ENCODE measurements at places on chromosomes 12 and 14.

DNA sequence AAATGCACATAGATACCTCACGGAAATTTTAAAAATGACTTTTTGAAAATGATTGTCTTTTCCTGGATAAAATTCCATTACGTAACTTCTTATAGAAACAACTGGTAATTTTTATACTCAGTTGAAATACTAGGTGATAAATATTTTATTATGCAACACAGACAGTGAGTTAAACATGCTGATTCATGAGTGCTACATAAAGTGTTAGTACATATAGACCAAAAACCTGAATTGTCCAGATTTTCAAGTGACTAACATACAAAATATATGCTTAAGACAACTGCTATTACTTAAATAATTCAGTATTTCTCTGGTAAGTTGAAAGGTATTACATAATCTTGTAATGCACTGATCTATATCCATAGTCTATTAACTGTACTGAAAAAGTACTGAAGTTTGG is 11.9 kb downstream of the PTPRO start:
- DNase-seq, result no peak

GRCh38 chr12:107567876-107568619 is 117.6 kb upstream of the PWP1 start:
- no peak for DNase-seq

DNA sequence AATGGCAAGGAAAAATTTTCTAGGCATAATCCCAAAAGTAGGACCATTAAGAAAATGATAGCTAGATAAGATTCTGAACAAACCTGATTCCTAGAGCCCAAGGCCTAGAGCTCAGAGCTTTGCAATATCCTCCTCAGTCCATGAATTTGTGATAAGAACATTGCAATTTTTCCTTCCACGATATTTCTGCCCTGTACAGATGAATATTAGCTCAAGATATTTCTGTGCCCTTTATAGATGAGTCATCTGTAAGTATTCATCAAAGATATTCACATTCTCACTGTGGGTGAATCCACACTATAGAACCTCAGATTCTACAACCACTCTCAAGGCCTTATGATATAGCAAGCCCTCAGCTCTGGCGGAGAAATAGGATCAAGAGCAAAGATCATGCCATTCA is 37.5 kb downstream of the EAPP start:
- no peak for DNase-seq

GRCh38 chr12:131711551-131712205 is 788 bp downstream of the SFSWAP start:
- no peak for DNase-seq

DNA sequence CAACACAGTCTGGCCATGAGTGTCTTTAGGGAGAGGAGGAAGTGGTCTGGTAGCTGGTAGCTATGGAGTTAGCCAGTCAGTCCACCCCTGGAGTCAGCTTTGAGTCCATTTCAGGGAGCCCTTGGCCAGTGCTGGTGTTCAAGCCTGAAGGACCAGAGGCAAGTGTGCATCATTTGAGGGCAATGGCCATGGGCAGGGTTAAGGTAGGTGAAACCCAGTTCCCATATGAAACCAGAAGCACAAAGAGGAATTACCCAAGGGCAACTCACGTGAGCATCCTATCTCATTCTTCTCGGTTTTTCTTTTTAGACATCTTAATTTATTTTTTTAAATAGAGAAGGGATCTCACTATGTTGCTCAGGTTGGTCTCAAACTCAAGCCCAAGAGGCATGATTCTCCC is 61.3 kb upstream of the ACTN1 start:
- no peak for DNase-seq

GRCh38 chr14:70186900-70187451 is 1.8 kb downstream of the SLC8A3 start:
- no peak for DNase-seq

DNA sequence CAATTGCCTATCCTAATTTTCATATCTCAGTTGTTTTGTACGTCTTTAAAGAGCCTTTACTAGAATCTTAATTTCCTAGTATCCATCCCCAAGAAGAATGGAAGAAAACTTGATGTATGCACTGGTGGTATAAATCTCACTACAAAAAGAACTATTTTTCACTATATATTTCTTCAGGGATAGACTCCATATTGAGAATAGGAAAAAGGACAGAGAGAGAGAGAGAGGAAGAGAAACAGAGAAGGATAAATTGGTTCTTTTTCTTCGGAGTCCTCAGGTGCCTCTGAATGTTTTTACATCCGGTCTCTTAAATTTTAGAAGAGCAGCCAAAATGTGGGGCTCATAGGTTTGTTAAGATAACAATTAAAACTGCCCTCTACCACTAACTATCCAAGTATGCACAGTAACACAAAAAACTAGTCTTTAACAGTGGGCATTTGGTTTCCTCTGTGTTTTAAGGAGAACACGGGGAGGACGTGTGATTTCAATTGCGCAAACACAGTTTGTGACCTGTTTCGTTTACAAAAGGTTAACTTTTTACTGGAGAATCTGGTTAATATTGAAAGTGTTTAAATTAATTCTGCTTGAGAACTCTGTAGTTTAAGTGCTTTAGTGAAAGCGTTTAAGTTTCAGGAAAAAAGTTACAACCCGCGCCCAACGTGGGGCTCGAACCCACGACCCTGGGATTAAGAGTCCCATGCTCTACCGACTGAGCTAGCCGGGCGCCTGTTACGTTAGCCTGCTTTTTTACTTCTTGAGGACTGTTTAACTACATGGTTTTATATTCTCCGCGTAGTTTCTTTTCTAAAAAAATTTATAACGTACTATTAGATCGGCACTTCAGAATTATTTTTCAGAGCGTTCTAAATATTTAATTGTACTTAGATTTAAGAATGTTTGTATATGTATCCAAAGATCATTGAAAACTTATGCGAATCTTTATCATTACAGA is 5.1 kb upstream of the PSMA3 start:
- peak; percentile 72 for DNase-seq

GRCh38 chr12:107593713-107594381 is 91.8 kb upstream of the PWP1 start:
- DNase-seq, result no peak

DNA sequence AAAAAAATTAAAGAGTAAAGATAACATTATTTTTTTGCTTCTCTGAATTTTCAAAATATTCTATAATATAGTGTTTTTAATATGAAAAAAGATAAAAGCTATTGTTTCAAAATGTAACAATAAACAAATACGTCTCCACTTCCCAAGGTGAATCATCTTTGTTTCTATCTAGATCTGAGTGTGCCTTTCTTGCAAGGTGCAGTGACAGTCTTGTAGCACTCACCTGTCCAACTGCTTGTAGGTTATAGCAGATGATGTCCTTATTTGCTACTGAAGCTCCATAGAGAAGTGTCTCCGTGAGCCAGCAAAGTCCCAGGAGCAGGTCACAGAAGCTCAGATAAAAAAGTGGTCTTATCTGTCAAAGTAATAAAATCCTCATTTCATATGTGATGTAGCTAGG is 21.4 kb downstream of the TMEM116 start:
- no peak for DNase-seq

DNA sequence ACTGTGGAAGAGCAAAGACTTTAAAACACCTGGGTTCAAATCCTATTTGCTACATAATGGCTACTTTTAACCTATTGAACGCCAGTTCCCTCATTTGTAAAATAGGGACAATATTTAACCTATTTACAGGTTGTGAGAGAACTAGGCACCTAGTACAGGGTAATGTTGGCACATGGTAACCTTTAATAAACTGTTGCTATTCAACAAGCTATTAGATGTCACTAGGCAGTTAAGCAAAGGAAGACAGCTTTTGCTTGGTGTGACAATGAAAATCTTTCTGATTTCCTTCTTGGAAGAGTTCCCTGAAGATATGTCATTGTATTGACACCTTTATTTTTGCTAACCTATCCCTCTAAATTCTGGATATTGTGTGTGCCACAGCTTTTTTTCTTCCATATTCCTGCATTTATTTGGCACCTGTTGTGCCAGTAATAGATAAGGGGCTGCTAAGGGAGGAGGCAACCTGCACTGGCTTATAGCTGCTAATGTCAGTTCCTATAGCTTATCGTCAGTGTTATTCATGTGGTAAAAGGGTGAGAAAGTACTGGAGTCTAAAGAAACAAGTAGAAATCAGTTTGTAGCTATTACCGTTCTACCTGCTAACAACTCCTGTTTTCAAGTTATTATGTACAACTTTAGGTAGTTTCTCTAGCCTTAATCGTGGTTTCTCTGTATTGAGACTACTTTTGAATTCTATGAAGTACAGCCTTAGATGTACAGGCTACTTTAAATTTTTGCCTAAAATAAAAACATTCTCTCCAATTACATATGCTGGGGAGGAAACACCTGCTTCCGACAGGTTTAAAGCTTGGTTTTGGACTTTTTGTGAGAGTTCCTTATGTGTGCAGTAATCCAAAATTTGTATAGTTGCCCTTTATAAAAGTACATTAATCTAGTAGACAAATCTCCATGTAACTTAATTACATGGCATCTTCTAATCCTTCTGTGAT is 24.3 kb downstream of the HIF1A start:
- DNase-seq, result no peak

DNA sequence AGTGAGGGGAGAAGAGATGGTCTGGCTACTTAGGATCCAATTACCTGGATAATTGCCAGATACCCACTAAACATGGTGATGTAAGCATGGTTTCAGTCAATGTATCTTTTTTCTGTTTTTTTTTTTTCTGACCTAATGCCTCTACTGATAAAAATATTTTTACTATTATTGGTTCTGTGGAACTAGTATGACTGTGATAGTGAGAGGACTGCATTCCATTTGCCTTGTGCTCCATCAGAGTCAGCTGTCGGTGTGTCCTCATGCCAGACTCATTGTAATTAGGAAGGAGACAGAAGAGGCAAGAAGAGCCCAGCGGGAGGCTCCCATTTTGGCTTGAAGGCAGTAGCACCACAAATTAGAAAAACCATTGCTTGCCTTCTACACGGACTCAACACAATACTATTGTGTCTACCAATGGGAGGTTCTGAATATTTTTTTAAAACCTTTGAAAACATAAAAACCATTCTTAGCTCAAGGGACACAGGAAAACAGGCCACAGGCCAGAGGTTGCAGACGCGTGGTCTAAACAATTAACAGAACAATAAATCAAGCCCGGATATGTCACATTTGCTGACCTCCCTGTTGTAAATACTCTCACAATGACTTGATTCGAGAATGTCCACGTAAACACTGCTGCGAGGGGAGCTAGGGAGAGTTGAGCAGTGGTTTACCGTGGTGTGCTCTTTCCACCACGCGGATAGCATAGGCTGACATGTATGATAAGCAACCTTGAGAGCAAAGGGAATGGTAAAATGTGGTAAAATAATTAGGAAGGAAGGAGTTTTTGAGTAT is 13.5 kb upstream of the DCP1B start:
- no peak for DNase-seq

DNA sequence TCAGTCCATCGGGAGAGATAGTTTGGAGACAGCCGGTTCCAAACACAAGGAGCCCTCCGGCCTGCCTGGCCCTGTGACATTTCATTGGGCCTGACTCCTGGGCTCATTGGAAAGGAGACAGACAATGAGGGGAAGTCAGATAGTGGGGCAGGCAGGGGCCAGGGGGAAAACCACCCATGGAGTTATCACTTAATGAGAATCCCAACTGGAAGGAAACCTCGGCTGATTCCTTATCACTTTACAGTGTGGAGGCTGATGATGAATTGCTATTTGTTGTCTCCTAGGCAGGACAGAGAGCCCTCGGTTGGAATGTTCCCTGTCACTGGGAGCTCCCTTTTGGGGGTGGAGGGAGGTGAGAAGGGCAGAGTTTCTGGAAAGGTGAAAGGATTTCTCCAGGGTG is 44.4 kb downstream of the TBX5 start:
- no peak for DNase-seq

GRCh38 chr14:58994130-58994529 is 194.3 kb upstream of the DAAM1 start:
- DNase-seq, result no peak

DNA sequence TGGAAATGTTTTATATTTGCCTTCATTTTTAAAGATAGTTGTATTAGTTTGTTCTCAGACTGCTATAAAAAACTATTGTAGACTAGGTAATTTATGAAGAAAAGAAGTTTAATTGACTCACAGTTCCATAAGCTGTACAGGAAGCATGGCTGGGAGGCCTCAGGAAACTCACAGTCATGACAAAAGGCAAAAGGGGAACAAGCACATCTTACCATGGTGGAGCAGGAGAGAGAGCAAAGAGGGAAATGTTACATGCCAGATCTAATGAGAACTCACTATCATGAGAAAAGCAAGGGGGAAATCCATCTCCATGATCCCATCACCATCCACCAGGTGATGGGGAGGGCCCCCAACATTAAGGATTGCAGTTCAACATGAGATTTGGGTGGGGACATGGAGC is 35.5 kb upstream of the UNC79 start:
- no peak for DNase-seq

- no peak for DNase-seq
Measured at GRCh38 chr12:51837286-51837685, 11.2 kb downstream of the FIGNL2 start.

DNA sequence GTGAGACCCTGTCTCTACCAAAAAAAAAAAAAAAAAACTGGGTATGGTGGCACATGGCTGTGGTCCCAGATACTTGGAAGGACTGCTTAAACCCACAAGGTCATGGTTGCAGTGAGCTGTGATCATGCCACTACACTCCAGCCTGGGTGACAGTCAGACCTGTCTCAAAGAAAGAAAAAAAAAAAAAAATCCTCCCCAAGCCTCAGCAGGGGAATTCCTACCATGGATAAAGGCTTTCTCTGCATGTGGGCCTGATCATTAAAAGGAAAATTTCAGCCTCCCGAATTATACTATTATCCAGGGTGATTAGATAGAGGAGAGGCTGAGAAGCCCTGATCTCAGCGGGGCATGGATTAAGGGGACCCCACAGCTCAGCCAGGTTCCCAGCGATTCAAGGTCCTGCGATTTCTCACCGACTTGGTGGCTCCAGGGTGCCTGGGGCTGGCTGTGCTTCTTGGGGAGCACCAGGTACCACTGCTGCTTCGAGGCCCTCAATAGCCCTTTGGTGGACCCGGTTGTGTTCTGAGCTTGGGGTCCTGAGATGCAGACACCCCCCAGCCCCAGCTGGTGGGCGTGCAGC is 5.6 kb downstream of the SH2B3 start:
- no peak for DNase-seq

DNA sequence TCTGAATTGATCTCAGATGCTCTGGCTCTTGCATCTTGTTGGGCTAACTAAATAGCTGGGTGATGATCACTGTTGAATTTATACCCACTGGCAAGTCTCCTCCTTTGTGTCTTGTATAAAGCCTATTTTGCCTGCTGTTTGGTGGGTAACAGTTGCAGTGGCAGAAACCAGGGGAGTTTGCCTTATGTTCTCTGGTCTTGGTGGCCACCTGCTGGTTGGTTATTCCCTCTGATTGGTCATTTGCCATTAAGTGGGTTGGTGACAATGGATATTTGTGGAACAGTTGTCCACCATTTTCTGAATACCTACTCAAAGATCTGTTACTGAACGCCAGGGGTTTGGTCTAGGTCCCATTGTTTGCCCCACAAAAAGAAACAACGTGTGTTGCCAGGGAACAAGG is 52.1 kb downstream of the AVPR1A start:
- DNase-seq, result no peak

GRCh38 chr12:622416-622815 is 40.8 kb downstream of the NINJ2 start:
- DNase-seq, result no peak

Measured in urinary bladder (tissue), 4 donors.